Activated CD4-positive, alpha-beta T cell treated with anti-CD3 and anti-CD28 coated beads, Interleukin-2, amount 10 ng/mL, durations not matched to agents 7 days and 5 days (primary cell): ENCODE measurements at places on chromosomes 13 and 19. TPM values are rescaled to one million over a fixed set of nuclear protein-coding genes. Genes with fewer than 3 reads are reported as not detected.

Gene HNRNPL
- total RNA-seq = 517 TPM

Gene PLPPR3
- total RNA-seq = not detected

Gene CRB3
- 0.33 TPM for total RNA-seq

Gene PROZ
- total RNA-seq = not detected

Gene IFNL4
- total RNA-seq = not detected

Gene DAND5
- total RNA-seq = 0.20 TPM

Gene IQCN
- 6.3 TPM for total RNA-seq

Gene IGFL4
- total RNA-seq = not detected

Gene ZNF256
- total RNA-seq = 9.1 TPM

Gene NR2C2AP
- total RNA-seq = 29.9 TPM

Gene HCN2
- 2.6 TPM for total RNA-seq

GRCh38 chr13:67366533-67366932 lies 136.4 kb upstream of the PCDH9 start:
- no peak overlapping the region for H3K27ac ChIP-seq
- no peaks in the 10 kb centered on the region for H3K36me3 ChIP-seq
- no peak for DNase-seq

GRCh38 chr13:20592606-20593005 lies 25.6 kb downstream of the IFT88 start:
- no peak overlapping the region for H3K4me3 ChIP-seq
- no peaks in the 10 kb centered on the region for H3K36me3 ChIP-seq
- DNase-seq = no peak
- H3K4me1 ChIP-seq = no peaks in the 10 kb centered on the region

- H3K36me3 ChIP-seq = no peaks in the 10 kb centered on the region
- H3K4me3 ChIP-seq = no peak overlapping the region
- no peak for DNase-seq
- H3K27me3 ChIP-seq = peaks cover 18% of the 10 kb centered on the region
- no peaks in the 10 kb centered on the region for H3K4me1 ChIP-seq
Observed at GRCh38 chr13:33279414-33280278, 5.9 kb downstream of the STARD13 start.

DNA sequence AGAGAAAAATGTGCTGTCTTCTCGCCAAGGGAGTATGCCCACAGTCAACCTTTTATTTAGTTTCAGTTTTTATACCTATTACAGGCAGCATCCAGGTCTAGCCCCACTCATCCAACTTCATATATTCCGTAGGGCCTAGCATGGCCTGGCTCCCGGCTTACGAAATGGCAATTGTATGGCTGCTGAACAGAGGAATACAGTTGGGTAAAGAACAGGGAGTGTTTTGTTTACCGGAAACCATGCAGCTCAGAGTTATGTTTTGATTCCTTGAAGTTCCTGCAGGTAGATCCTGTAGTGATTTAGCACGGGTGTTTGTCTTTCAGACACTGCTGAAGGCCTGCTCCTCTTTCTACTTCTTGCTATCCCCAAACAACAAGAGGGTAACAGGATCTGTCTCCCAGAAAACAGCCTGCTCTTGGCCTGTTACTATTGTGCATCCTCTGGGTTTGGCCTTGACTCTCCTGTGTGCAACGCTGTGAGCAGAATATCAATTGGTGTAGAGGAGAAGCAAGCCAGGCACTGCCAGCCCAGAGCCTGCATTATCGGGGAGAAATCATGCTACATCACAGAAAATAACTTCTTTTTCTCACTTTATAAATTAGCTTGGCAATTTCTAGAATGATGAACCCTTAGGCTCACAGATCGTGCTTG lies 32.4 kb downstream of the OLFM4 start:
- no peaks in the 10 kb centered on the region for H3K4me1 ChIP-seq
- H3K27ac ChIP-seq = no peak overlapping the region
- H3K4me3 ChIP-seq = no peak overlapping the region
- H3K36me3 ChIP-seq = no peaks in the 10 kb centered on the region
- H3K27me3 ChIP-seq = no peaks in the 10 kb centered on the region

DNA sequence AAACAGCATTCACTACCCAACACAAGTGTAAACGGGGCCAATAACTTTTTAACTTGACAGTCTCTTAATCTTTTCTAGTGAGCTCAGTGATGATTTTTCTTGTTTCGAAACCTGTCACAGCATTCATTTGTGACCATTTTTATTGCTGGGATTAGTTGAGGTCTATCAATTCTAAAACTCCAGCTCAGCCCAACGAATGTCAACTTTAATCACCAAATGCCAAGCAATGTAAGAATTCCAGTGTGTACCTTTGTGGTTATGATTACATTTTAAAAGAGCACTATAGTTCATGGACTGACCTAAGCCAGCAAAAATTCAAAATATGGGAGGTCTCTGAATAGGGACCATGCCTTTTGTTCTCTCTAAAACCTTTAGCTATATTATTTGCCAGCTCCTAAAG lies 694.3 kb upstream of the SGCG start:
- H3K4me1 ChIP-seq = no peaks in the 10 kb centered on the region
- no peaks in the 10 kb centered on the region for H3K36me3 ChIP-seq
- H3K27ac ChIP-seq = no peak overlapping the region
- no peak overlapping the region for H3K4me3 ChIP-seq
- no peak for DNase-seq

GRCh38 chr13:84290386-84290785 lies 408.1 kb upstream of the SLITRK1 start:
- H3K27me3 ChIP-seq = no peaks in the 10 kb centered on the region
- no peaks in the 10 kb centered on the region for H3K36me3 ChIP-seq
- DNase-seq = no peak
- H3K4me1 ChIP-seq = no peaks in the 10 kb centered on the region
- no peak overlapping the region for H3K27ac ChIP-seq
- H3K4me3 ChIP-seq = no peak overlapping the region

DNA sequence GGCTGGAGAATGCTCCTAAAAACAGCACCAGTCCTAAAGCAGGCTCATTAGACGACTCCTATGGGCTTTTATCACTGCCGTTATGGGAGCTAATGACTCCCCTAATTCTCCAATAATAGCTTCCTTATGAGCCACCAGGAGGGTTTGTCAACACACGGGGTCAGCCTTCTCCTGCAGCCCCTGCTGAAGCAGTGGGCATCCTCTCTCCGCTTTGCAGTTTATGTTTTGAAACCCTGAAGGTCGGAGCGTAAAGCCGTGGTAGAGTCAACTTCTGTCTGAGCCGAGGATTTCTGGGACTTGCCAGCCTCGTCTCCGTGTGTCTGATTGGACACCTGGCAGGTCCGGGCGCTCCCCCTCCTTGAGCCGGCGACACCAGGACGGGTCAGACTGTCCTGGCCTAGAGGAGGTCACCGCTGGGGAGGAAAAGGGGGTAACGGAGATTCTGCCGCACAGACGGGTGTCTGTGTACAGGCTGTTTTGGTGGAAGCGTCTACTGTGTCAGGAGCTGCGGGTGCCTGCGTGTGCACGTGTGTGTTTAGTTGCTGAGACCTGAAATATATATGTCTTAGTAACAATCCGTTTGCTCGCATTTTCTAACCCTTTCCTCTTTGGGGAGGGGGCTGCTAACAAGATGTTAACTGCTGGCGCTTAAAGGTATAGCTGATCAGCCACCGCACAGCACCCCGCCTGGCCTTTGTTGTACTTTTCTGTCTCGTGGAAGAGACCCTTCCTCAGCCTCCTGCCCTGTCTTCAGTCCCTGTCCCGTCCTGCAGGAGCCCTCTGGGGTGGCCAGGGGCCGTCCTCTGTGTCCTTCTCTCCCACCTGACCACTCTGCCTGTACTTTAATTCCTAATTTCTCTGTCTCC lies 1.9 kb downstream of the KDM4B start:
- H3K4me3 ChIP-seq = peak overlapping the region; percentile 94
- H3K27ac ChIP-seq = peak overlapping the region; percentile 89
- H3K36me3 ChIP-seq = peaks cover 12% of the 10 kb centered on the region
- no peaks in the 10 kb centered on the region for H3K27me3 ChIP-seq
- H3K4me1 ChIP-seq = peaks cover 47% of the 10 kb centered on the region
- no peak for DNase-seq

DNA sequence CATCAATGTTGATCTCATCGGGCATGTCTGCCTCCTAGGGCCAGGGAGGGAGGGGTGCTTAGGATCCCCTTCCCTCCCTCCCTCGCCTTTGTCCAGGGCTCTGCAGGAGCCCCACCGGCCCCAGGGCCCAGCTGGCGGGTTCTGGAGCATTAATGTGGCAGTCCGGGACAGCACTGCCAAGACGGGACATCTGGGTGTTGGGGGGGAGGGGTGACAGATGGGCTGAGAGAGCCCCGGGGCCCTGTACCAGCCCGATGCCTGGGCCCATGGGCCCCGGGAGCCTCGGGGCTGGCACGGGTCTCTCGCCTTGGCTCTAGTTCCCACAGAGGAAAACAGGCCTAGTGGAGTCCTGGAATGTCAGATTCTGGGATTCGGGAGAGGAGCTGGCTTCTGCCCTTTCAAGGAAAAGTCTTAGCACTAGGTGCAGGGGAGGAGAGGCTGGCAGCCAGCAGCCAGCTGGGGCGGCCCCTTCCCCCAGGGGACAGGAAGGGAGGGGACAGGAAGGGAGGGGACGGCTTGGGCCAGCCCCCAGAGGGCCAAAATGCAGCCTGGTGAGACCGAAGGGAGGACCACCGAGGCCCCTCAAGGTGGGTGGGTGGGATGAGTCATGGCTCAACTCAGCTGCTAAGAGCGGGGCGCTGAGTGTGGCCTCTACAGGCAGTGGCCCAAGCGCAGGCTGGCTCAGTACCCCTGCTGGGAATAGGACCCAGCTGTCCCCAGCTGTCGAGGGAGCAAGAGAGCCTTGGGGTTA lies 3.1 kb downstream of the PPP1R14A start:
- H3K4me3 ChIP-seq = no peak overlapping the region
- no peaks in the 10 kb centered on the region for H3K36me3 ChIP-seq
- no peak overlapping the region for H3K27ac ChIP-seq

- DNase-seq = no peak
- H3K27me3 ChIP-seq = no peaks in the 10 kb centered on the region
- no peak overlapping the region for H3K4me3 ChIP-seq
- H3K36me3 ChIP-seq = peaks cover 2% of the 10 kb centered on the region
- no peak overlapping the region for H3K27ac ChIP-seq
Observed at GRCh38 chr19:48355365-48355954, 8.3 kb downstream of the TMEM143 start.

- no peak overlapping the region for H3K27ac ChIP-seq
- no peaks in the 10 kb centered on the region for H3K4me1 ChIP-seq
- no peak for DNase-seq
- no peaks in the 10 kb centered on the region for H3K27me3 ChIP-seq
Observed at GRCh38 chr13:24737042-24737441, 26.9 kb upstream of the RNF17 start.

GRCh38 chr19:1318678-1319471 lies 33.2 kb downstream of the EFNA2 start:
- H3K4me1 ChIP-seq = no peaks in the 10 kb centered on the region
- H3K4me3 ChIP-seq = no peak overlapping the region
- DNase-seq = no peak
- H3K27ac ChIP-seq = no peak overlapping the region

GRCh38 chr13:41706152-41706551 lies 248.8 kb downstream of the RGCC start:
- no peaks in the 10 kb centered on the region for H3K27me3 ChIP-seq
- DNase-seq = no peak
- no peak overlapping the region for H3K27ac ChIP-seq
- no peak overlapping the region for H3K4me3 ChIP-seq
- H3K36me3 ChIP-seq = no peaks in the 10 kb centered on the region
